ENCODE measurements at places on chromosomes 4 and X.
A peak's percentile ranks its signal among the peaks of the same experiment; 100 is the strongest.

- DNase-seq = no peak
Measured at GRCh38 chrX:54447461-54447860, 7.3 kb downstream of the TSR2 start.

GRCh38 chr4:7014815-7015214 is 28.4 kb upstream of the TADA2B start:
- DNase-seq = no peak

GRCh38 chrX:5449323-5449722 is 779.3 kb downstream of the NLGN4X start:
- no peak for DNase-seq

DNA sequence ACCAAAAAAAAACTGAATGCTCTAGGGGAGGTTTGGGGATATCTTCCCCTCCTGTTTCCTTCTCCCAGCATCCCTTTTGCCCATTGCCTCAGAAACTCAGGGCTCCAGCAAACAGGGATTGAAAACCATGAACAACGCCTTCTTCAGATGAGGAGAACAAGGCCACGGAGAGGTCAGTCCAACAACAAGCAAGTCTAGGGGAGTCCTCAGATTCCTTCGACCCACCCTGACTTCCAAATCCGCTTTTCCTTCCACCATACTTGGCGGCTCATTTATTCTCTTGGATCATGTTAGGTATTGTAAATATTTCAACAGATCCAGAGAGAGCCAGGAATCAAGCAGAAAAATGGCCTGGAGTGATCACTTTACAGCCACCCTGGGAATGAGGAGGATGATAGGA is 21.9 kb downstream of the REELD1 start:
- no peak for DNase-seq

- DNase-seq = no peak
Measured at GRCh38 chr4:60737858-60738257, 462.3 kb upstream of the ADGRL3 start.

- no peak for DNase-seq
Measured at GRCh38 chr4:163132469-163133218, 34.0 kb downstream of the NAF1 start.

DNA sequence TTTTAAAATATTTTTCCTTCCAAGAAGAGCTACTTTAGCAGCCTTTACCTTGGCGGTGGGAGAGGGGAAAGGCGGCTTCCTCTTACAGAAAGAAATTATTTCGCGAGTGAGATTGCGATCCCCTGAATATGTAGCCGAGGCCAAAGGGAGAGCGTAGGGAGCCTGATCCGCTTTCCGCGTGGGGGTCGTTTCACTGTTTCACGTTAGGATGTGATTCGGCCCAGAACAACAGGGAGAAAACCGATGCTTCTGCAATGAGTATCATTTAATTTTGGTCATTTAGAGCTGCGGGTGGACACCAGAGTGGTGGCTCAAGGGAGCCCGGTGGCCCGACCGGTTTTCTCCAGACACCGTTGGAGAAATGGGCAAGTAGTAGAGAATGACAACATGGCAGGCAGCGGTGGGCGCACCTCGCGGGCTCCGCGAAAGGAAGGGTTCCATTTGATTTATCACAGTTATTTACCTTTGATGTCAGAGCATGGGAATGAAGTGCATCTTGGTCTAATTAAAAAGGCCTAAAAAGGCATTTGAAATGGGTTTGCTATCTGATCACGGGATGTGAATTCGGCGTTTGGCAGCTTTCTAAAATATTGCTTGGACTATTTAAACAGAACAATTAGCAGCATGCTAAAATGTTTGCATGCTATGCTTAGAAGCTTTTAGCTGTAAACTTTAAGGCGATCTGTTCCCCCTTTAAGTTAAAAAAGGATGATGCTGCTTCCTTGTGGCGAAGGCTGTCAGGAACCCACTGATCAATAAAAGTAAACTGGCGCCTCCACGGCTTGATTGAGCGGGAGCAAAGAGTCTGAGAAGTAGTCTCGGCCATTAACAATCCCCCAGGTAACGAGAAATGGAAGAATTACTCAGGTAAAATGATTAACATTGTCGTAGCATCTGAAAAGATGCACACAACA is 2.0 kb upstream of the PCDH19 start:
- no peak for DNase-seq

- no peak for DNase-seq
Measured at GRCh38 chr4:142377342-142378091, 468.6 kb downstream of the INPP4B start.

GRCh38 chrX:14386981-14387380 is 142.4 kb upstream of the GLRA2 start:
- DNase-seq = no peak

DNA sequence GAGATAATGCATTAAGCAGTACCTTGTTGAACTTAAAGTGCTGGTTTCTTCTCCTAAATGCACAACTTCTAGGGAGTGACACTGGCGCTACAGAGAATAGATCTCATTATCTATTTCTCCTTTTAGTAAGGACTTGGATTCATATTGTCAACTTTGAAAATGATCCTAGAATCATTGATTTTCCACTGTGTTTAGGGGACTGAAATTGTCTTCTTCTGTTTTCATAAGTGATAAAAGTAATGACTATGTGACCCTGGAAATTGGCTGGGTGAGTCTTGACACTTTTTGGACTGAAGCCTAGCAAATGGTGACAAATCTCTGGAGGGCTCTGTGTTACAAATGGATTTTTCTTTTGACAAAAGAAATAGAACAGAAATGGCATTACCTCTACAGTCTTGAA is 167.8 kb downstream of the NDST4 start:
- no peak for DNase-seq

- peak; percentile 56 for DNase-seq
Measured at GRCh38 chr4:184347251-184348239, 126.8 kb downstream of the IRF2 start.

DNA sequence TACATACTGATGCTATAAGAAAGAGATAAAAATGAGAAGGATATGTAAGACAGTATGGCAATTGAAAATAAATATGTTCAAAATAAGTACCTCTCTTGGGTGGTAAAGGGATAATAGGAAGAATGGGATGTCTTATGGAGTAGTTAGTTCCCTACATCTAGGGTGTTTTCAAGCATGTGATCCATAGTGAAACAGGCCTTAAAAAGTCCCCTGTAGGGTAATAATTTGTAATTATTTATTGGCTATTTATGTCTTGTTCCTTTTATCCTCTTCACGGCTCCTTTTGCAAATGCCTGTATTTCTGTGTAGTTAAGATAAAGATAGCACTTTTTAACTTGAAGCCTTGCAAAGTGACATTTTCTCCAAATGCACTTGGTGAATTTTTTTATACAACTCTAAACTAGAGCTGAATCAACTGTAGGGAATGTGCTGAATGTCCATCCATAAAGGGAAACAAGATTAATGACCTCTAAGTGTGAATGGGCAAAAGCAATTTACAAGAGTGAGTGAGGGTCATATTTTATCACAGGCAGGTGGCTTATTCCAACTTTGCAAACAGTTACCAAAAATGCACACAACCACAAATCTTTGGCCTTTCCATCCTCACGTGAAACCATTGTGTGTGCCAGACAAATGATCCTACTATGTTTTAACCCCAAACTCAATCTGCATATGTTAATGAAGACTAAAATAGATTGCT is 299.0 kb downstream of the KCNIP4 start:
- DNase-seq = no peak

DNA sequence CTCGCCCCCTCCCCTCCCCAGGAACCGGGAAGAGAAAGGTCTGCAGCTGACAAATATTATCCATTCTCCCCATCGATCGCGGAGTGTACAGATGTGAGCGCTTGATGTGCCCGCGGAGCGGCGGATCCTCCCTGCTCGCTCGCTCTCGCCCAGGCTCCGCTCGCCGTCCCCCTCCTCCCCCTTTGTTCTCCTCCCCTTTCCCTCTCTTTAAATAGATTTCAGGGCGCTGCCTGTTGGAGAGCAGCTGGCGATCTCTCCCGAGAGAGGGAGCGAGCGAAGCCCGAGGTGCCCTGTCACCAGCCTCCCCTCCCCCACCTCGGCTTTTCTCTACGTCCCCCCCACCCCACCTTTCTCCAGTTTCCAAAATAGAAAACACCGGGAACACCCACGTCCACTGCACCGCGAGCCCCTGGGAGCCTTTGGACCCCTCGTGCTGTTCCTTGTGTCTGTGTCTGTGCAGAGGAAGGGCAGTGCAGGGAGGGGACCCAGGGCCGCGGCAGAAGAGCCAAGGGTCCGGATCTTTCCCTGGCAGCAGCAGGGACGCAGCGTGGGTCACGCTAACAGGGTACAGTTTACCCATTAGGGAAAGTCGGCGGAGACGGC is 56.6 kb upstream of the BCOR start:
- DNase-seq = no peak

DNA sequence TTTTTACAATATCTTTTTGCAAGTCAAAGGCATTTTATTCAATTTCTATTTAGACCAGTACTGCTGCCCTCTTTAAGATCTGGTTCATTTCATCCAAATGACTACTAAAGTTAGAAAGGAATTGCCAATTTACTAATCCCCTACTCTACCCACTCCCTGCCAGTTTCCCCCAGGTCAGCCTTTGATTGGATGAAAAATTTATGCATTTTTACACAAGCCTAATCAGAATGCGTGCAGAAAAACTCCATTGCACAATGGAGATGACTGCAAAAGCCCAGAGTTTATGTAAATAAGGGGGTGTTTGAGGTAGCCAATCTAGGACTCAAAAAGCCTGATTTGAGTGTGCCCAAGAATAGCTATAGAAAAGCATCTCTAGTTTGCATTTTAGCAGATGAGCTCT is 310.6 kb downstream of the PABPC4L start:
- no peak for DNase-seq

DNA sequence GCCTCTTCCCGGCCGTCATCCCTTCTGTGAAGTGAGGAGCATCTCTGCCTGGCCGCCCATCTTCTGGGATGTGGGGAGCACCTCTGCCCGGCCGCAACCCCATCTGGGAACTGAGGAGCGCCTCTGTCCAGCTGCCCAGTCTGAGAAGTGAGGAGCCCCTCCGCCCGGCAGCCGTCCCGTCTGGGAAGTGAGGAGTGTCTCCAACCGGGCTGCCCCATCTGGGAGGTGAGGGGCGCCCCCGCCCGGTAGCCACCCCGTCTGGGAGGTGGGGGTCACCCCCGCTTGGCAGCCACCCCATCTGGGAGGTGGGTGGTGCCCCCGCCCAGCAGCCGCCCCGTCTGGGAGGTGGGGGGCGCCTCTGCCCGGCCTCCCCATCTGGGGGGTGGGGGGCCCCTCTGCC is 142.3 kb downstream of the LAS1L start:
- DNase-seq = no peak

- no peak for DNase-seq
Measured at GRCh38 chr4:55068522-55068921, 56.9 kb downstream of the KDR start.
